Heart right ventricle (tissue), 16 donors: ENCODE measurements at places on chromosomes 13 and 19.

- no peak for DNase-seq
Observed at GRCh38 chr19:9043524-9043923, 33.3 kb upstream of the MUC16 start.

- no peak for DNase-seq
Observed at GRCh38 chr19:12984683-12985048, 10.6 kb upstream of the NFIX start.

- DNase-seq: no peak
Observed at GRCh38 chr19:19181488-19181998, 10.4 kb downstream of the BORCS8 start.

- peak; percentile 80 for DNase-seq
Observed at GRCh38 chr19:21474671-21475181, 30.7 kb upstream of the ZNF429 start.

DNA sequence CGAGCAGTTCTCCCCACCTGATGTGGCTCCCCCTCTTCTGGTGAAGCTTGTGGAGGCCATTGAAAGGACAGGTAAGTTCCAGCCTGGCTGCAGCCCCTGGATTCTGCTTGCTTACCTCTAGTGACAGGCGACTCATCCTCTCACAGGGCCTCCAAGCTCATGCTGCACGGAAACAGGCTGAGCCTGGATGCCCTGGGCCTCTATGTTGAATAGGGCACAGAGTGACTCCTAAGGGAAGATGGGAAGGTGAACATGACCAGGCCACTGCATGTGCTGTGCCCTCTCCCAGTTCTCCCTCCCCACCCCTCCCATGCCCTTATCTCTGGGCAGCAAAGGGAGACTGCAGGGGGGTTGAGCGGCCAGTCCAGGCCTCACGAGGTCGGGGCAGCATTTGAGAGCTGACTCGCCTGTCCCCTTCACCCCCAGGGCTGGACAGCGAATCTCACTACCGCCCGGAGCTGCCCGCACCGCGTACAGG is 7.6 kb downstream of the PIK3R2 start:
- DNase-seq: no peak

GRCh38 chr13:107912745-107913144 is 302.6 kb downstream of the LIG4 start:
- no peak for DNase-seq

DNA sequence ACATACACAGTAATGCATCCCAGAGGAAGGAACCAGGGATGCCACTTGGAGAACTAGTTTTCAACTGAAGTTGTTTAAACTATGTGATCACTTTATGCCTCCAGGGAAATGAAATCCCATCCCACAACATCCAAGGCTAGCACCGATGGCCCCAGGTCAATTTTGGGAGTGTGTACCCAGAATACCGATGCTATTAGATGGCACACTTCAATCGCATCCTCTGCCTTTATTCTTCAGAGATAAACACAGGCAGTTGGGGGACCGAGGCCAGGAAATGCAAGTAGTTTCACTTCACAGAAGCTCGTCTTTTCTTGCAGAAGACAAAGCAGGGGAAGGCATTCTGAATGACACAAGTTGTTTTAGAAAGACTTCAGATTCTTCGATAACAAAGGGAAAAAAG is 13.8 kb downstream of the STK24 start:
- no peak for DNase-seq

GRCh38 chr19:12723641-12724426 is at the start of gene TNPO2:
TSS of gene TNPO2 (minus strand) at chr19:12723932. CDS start at chr19:12720977, 2,955 bp downstream.
- peak; percentile 61 for DNase-seq

GRCh38 chr13:77919246-77919920 is 752 bp upstream of the EDNRB start:
- DNase-seq: peak; percentile 70

GRCh38 chr19:14248578-14249011 is 42.6 kb upstream of the ADGRL1 start:
- DNase-seq: peak; percentile 40

DNA sequence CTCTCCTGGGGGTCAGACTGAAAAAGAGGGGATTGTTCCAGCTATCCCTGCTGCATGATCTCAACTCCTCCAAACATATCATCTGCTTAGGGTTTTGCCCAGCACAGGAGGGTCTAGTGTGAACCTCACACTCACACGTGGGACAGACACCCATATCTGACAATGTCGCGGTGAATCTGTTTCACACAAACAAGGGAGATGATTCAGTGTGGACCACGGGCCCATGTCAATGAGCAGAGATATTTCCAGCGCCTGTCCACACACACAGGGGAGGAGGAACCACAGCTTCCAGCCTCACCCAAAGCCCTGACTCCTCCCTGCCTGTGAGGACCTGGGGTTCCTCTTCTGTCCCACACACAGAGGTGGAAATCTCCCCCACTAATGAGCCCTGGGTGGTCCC is 29.6 kb upstream of the KIR3DL3 start:
- no peak for DNase-seq

GRCh38 chr13:27018344-27018861 is 153.2 kb downstream of the USP12 start:
- DNase-seq: no peak

GRCh38 chr13:108993346-108993745 is 363.9 kb downstream of the MYO16 start:
- DNase-seq: no peak
